ENCODE measurements at places on chromosomes 4 and X. TPM values are rescaled to one million over a fixed set of nuclear protein-coding genes. Genes with fewer than 3 reads are reported as not detected.

DCX gene
- not detected for total RNA-seq

- no peak for DNase-seq
- H3K36me3 ChIP-seq = no peaks in the 10 kb centered on the region
- no peak overlapping the region for H3K27ac ChIP-seq
- peaks cover 4% of the 10 kb centered on the region for H3K4me1 ChIP-seq
Measured at GRCh38 chr4:79650794-79651431, 242.9 kb upstream of the GK2 start.

EPGN gene
- not detected for total RNA-seq

- no peaks in the 10 kb centered on the region for H3K27me3 ChIP-seq
- H3K27ac ChIP-seq = no peak overlapping the region
- no peaks in the 10 kb centered on the region for H3K36me3 ChIP-seq
- DNase-seq = no peak
- no peak overlapping the region for H3K4me3 ChIP-seq
Measured at GRCh38 chrX:139388254-139388653, 142.3 kb upstream of the F9 start.

DNA sequence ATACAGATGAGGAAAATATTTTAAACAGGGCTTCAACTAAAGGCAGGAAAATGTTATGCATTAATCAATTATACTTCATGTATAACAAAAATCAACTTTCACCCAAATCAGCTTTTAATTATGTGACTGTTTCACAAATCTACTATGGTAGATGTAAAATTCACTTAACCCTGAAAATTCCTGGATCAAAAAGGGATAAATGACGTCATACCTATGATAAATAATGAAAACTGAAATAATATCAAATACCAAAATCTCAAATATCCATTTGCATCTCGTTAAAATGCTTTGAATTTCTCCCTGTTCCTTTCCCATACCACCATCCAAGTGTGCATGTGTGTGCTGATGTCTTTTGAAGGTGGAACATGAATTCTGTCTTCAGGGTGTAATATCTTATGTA is 11.5 kb downstream of the S100G start:
- H3K4me1 ChIP-seq = no peaks in the 10 kb centered on the region
- peaks cover 3% of the 10 kb centered on the region for H3K36me3 ChIP-seq
- no peak for DNase-seq
- H3K4me3 ChIP-seq = no peak overlapping the region

DNA sequence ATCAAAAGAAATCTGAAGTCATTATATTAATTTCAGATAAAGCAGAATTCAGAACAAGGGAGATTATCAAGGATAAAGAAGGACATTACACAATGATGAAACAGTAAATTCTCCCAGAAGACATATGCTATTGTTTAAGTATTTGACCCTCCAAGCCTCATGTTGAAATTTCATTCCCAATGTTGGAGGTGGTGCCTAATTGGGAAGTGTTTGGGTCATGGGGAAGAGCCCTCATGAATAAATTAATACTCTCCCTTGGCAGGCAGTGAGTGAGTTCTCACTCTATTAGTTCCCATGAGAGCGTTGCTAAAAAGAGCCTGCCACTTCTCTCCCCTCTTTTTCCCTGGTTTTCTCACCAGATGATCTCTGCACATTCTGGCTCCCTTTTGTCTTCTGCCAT is 249.9 kb upstream of the GRIA3 start:
- no peak overlapping the region for H3K4me3 ChIP-seq
- H3K27me3 ChIP-seq = no peaks in the 10 kb centered on the region
- DNase-seq = no peak
- H3K4me1 ChIP-seq = no peaks in the 10 kb centered on the region
- no peaks in the 10 kb centered on the region for H3K36me3 ChIP-seq
- no peak overlapping the region for H3K27ac ChIP-seq

GRCh38 chrX:121987163-121987562 is 939.8 kb downstream of the GLUD2 start:
- no peak for DNase-seq
- H3K27ac ChIP-seq = no peak overlapping the region
- H3K4me3 ChIP-seq = no peak overlapping the region
- H3K27me3 ChIP-seq = no peaks in the 10 kb centered on the region
- H3K4me1 ChIP-seq = no peaks in the 10 kb centered on the region

- H3K4me3 ChIP-seq = no peak overlapping the region
- no peaks in the 10 kb centered on the region for H3K27me3 ChIP-seq
- H3K4me1 ChIP-seq = peaks cover 28% of the 10 kb centered on the region
- H3K27ac ChIP-seq = peak overlapping the region; percentile 38
- peak; percentile 61 for DNase-seq
- no peaks in the 10 kb centered on the region for H3K36me3 ChIP-seq
Measured at GRCh38 chrX:42107495-42108488, 184.4 kb upstream of the CASK start.

TCEANC gene
- total RNA-seq = 1.9 TPM

GRCh38 chr4:113142351-113142750 is 92.9 kb downstream of the ANK2 start:
- no peaks in the 10 kb centered on the region for H3K36me3 ChIP-seq
- H3K27ac ChIP-seq = no peak overlapping the region
- H3K4me1 ChIP-seq = no peaks in the 10 kb centered on the region
- DNase-seq = no peak
- H3K27me3 ChIP-seq = no peaks in the 10 kb centered on the region

MAGEC2 gene
- not detected for total RNA-seq

DNA sequence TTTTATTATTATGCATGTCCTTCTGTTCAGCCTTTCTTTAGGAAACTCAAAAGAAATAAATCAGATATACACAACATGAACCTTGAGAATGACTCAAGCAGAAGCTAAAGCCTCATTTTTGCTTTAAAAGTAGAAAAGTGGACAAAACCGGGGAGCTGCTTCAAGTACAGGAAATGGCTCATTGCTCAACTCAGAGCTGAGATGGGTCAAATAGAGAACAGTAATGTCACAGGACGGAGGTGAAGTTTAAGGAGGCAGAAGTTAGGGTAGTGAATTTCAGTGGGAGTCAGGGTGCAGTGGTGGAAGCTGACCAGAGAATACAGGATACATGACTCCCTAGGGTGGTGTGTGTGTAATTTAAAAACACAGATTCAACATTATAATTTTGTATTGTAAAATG is 22.2 kb downstream of the PHKA2 start:
- no peaks in the 10 kb centered on the region for H3K36me3 ChIP-seq
- H3K4me3 ChIP-seq = no peak overlapping the region
- DNase-seq = no peak
- no peaks in the 10 kb centered on the region for H3K27me3 ChIP-seq
- H3K27ac ChIP-seq = no peak overlapping the region
- peaks cover 26% of the 10 kb centered on the region for H3K4me1 ChIP-seq

MXRA5 gene
- total RNA-seq = not detected

DNA sequence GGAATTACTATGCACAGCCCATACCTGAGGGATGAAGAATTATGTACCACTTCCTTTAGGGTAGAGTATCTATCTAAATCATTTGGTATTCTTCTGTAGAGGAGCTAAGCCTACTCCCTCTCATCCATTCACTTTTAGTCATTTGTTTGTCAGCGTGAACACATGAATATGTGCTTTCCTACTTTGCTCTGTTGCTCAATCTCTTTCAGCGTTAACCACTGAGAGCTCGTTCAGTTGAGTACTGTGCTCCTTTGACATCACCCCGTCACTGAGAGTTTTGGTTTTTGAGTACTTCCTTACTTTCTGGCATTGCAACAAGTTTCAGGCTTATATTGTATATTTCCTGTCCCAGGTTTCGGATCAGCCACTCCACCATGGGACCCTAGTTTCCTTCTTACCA is 700.6 kb downstream of the NLGN4X start:
- no peak overlapping the region for H3K27ac ChIP-seq
- no peak overlapping the region for H3K4me3 ChIP-seq
- DNase-seq = no peak
- H3K4me1 ChIP-seq = no peaks in the 10 kb centered on the region
- no peaks in the 10 kb centered on the region for H3K36me3 ChIP-seq

DNA sequence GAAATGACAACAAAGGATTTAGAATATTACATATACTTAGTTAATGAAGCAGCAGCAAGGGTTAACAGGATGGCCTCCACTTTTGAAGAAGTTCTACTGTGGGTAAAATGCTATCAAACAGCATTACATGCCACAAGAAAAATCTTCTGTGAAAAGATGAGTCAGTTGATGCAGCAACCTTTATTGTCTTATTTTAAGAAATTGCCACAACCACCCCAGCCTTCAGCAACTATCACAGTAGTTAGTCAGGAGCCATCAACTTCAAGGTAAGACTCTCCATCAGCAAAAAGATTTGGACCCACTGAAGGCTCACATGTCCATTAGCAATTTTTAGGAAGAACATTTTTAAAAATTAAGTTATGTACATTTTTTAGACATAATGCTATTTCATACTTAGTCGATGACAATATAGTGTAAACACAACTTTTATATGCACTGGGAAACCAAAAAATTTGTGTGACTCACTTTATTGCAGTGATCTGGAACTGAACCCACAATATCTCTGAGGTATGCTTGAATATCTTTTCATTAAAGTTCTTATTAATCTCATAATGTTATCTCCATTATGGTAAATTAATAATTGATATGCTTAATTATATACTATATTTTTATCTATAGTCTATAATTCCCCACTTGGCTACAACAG is 81.2 kb downstream of the SPCS3 start:
- H3K4me1 ChIP-seq = no peaks in the 10 kb centered on the region
- DNase-seq = no peak
- H3K27me3 ChIP-seq = no peaks in the 10 kb centered on the region
- H3K4me3 ChIP-seq = no peak overlapping the region
- H3K27ac ChIP-seq = no peak overlapping the region
- no peaks in the 10 kb centered on the region for H3K36me3 ChIP-seq

- H3K36me3 ChIP-seq = no peaks in the 10 kb centered on the region
- peak; percentile 26 for DNase-seq
- H3K27ac ChIP-seq = no peak overlapping the region
- H3K4me1 ChIP-seq = peaks cover 4% of the 10 kb centered on the region
- H3K27me3 ChIP-seq = no peaks in the 10 kb centered on the region
- no peak overlapping the region for H3K4me3 ChIP-seq
Measured at GRCh38 chrX:149909324-149910177, 19.8 kb upstream of the HSFX4 start.

DRD5 gene
- not detected for total RNA-seq

MAGEA6 gene
- not detected for total RNA-seq

GRCh38 chrX:6225911-6226595 is 2.6 kb downstream of the NLGN4X start:
- H3K36me3 ChIP-seq = no peaks in the 10 kb centered on the region
- H3K4me3 ChIP-seq = no peak overlapping the region
- no peak overlapping the region for H3K27ac ChIP-seq
- no peaks in the 10 kb centered on the region for H3K4me1 ChIP-seq
- peaks cover 17% of the 10 kb centered on the region for H3K27me3 ChIP-seq
- no peak for DNase-seq

DNA sequence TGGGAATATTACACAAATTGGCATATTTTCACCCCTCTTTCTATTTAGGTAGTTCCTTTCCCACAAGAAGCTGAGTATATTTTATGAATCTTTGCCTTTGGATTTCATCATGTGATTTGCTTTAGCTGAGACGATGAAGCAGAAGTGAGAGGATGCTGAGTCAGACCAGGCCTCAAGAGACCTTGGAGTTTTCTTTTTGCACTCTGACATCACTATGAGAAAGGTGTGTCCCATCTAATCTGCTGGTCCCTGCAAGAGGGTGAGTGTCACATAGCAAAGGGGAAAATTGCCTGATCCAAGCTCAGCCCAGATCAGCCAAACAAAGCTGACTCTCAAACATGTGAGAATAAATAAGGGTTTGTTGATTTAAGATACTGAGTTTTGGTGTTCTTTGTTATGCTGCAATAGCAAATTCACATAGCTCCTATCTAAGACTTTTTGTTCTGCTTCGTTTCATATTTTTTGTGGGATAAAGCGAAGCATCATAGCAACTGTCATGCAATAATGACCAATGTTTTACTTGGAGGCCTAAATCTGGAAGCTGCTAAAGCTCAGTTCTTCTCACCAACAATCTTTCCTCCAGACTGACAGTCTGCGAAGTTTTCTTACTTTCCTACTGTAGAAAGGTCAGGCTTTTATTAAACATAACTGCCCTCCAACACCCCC is 176.9 kb downstream of the PDHA2 start:
- H3K27me3 ChIP-seq = no peaks in the 10 kb centered on the region
- no peak overlapping the region for H3K27ac ChIP-seq
- H3K4me3 ChIP-seq = no peak overlapping the region
- no peaks in the 10 kb centered on the region for H3K4me1 ChIP-seq

USP26 gene
- total RNA-seq = not detected

NRK gene
- total RNA-seq = not detected

- H3K4me1 ChIP-seq = no peaks in the 10 kb centered on the region
- H3K36me3 ChIP-seq = no peaks in the 10 kb centered on the region
- no peaks in the 10 kb centered on the region for H3K27me3 ChIP-seq
- DNase-seq = no peak
- no peak overlapping the region for H3K27ac ChIP-seq
Measured at GRCh38 chr4:138104284-138104680, 137.9 kb downstream of the SLC7A11 start.

GRCh38 chr4:78562687-78563086 is 11.1 kb downstream of the ANXA3 start:
- peaks cover 12% of the 10 kb centered on the region for H3K27me3 ChIP-seq
- H3K4me1 ChIP-seq = no peaks in the 10 kb centered on the region
- no peaks in the 10 kb centered on the region for H3K36me3 ChIP-seq

- peaks cover 16% of the 10 kb centered on the region for H3K4me1 ChIP-seq
- H3K4me3 ChIP-seq = peak within 1 kb of the TSS; percentile 52
- H3K27ac ChIP-seq = no peak within 1 kb of the TSS
- peak; percentile 36 for DNase-seq
- H3K36me3 ChIP-seq = peaks cover 6% of the 10 kb centered on the region
Measured at GRCh38 chrX:154409222-154409871, at the start of gene DNASE1L1. Gene DNASE1L1, minus strand, starts transcription at chrX:154409254. Its CDS starts 3,686 bp downstream, at chrX:154405568.

DNA sequence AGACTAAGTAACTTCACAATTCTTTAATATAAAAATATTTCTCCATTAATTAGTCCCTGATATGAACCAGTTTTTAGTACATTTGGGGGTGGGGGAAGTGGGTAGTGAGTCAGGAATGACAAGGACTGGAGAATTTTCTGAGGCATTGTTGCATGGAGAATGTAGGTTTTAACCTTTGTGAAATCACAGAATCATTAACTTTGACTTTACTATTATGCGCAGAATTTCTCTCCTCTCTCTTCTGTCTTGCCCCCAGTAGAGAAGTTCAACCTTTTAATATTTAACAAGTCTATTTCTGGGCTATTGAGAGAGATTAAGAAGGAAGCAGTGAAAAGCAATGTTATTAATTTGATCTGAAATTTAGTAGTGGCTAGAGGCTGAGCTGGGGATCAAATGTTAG is 597.0 kb downstream of the PCDH18 start:
- H3K27ac ChIP-seq = no peak overlapping the region
- no peak for DNase-seq
- no peaks in the 10 kb centered on the region for H3K27me3 ChIP-seq
- H3K36me3 ChIP-seq = no peaks in the 10 kb centered on the region
- H3K4me3 ChIP-seq = no peak overlapping the region
- no peaks in the 10 kb centered on the region for H3K4me1 ChIP-seq

GRCh38 chr4:2722033-2722432 is 34.1 kb downstream of the TNIP2 start:
- peaks cover 13% of the 10 kb centered on the region for H3K4me1 ChIP-seq
- DNase-seq = no peak
- no peaks in the 10 kb centered on the region for H3K27me3 ChIP-seq
- H3K4me3 ChIP-seq = no peak overlapping the region
